T1000 (cell line): ENCODE measurements at places on chromosomes 4 and X.

DNA sequence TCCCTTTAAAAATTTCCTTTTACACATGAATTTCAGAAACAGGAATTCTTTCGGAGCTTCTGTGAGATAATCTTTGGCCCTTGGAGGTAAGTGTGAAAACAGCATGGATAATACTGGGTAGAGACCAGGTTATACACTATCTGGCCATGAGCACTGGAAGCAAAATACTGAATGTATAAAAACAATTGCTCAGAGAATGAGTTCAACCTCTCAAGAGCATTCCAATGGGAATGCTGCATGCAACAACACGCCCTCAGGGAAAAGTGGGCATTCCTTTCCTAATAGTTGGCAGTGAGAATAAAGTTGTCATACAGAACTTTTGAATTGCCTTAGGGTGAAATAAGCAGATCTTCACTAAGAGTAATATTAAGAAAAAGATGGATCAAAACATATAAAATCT lies 574.8 kb upstream of the DIPK2B start:
- peak; percentile 3 for DNase-seq

DNA sequence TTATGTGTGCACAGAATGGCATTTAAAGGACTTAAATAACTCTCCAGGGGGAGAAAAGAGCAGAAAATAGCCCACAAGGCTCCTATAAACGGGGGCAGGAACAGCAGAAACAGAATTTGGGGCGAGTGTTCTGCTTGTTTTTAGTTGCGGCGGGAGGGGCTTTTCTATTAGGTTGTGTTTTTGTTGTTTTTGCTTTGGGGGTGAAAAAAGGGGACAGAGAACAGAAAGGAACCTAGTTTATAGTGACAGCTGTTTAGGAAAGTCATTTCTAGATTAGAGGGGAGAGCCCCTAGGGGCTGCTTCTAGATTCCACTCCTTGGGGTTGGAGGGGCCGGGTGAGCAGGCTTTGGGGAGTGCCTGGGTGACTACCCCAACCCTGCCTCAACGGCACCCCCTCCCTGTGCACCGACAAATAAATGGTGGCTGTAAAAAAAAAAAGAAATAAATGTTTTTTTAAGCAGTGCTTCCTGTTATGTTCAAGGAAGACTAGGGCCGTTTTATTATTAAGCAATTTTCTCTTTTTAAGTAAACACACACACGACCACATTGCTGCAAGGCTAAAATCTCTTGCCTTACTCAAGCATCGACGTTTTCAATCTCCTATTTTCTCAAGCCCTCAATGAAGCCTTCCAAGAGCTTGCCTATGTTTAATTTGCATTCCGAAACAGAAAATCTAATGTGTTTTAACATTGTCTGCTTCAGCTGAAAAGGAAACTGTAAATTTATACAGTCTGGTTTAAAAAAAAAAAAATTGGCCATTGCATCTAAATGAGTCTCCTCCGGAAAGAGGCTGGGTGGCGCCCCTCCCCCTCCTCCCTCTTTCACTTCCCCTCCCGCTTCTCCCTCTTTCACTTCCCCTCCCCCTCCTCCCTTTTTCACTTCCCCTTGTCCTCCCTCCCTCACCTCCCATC lies 123.3 kb upstream of the TBL1X start:
- no peak for DNase-seq

DNA sequence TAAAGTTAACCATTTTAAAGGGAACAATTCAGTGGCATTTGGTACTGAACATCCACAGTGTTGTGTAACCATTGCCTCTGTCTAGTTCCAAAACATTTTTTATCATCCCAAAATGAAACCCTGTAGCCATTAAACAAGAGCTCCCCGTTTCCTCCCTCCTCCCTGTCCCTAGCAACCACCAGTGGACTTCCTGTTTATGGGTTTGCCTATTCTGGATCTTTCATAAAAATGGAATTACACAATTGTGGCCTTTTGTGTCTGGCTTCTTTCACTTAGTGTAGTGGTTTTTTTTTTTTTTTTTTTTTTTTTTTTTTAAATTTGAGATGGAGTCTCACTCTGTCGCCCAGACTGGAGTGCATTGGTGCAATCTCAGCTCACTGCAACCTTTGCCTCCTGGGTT lies 11.6 kb downstream of the RBMX2 start:
- DNase-seq = no peak

GRCh38 chr4:144582105-144582850 lies 63.7 kb upstream of the HHIP start:
- no peak for DNase-seq

DNA sequence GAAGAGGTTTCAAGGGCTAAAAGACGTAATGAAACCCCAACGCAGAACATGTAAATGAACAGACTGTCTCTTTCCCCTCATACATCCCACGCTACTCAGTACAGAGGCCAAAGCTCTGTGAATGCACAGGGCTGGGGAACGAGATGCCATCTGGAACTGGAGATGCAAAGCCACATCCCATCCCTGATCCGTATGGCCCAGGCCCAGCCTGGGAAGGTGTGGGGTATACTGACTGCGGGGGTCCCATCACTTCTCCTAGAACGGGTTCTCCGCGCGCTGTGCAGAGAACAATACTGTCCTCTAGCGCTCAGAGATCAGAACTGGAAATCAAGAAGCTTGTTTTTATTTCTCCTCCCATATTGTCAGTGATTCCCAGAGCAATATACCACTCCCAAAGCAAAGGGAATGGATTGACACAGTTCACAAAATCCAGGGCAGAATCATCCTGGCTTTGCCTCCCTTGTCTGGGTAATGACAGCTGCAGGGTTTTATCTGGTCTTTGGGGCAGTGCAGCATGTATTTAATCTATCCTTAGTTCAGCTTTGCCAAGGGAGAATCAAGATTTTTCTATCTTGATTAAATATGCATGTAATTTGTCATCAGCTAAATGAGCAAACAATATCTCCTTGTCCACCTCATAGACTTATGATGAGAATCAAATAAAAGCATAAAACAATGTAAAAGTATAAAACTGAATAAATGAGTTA lies 47.3 kb upstream of the TLR3 start:
- DNase-seq = no peak

GRCh38 chr4:177384856-177385397 lies 57.3 kb downstream of the AGA start:
- no peak for DNase-seq

DNA sequence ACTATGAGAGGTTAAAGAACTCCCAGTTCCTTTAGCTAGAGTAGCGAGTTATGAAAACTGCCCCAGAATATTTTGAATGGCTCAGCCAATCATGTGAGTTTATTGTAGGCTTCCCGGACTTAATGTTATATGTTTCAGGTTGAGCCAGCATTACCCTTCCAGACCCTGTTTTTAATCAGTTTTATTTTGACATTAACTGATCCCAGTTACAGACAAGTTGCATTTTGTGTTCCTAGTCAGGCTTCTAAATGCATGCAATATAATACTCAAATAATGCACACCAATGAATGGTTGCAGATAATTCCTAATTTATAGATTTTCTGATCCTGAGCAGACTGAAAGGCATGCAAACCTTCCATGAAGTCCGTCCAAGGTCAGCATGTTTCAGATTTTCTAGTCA lies 57.8 kb downstream of the EDNRA start:
- no peak for DNase-seq

DNA sequence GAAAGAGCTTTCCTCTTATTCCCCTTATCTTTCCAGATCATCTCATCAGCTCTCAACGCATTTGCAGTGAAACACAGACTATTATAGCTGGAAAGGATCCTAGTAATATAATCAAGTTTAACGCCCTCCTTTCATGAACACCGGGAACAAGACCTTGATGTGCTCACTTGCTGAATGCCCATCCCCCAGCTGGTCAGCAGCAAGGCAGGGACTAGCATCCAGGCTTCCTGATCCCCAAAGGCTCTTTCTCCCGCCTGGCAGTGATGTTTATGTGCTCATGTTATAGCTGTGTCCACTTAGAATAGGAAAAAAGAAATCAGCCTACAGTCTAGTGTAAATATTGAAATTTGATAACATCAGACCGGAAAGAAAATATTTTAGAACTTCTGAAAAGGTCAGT lies 24.6 kb downstream of the GPC4 start:
- no peak for DNase-seq

DNA sequence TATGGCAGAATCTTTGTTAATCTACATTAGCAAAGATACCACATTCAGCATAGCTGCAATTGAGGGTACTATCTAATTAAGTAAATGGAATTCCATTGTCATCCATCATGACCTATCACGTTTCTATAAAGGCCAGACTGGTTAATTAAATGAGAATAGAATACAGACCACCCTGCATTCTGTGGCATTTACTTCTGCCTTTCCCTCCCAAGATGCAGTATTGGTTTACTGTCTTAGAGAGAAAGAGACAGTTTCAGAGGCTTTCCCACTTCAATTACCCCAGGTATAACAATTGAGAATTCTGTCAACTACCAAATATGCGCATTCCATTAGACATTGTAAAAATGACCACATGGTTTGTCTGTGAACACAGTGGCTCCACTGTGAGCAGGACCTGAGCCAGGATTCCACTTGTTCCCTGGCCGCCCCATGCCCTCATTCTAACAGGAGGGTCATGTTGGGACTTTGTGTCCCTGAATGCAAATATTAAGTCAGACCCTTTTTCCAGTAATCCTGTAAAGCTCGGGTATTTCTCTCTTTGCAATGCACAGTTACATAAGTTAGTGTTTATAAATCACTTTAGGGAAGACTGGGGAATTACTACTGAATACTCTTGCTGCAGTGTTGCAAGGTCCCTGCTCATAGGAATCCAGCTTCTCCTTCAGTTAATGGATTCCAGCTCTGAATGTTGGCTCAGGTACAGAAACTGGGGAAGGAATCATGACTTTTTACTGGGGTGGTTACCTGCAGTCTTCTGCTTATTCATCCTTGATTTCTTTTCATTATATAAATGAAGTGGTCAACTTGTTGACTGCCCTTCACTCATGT lies 261.0 kb downstream of the PDGFC start:
- DNase-seq = no peak

DNA sequence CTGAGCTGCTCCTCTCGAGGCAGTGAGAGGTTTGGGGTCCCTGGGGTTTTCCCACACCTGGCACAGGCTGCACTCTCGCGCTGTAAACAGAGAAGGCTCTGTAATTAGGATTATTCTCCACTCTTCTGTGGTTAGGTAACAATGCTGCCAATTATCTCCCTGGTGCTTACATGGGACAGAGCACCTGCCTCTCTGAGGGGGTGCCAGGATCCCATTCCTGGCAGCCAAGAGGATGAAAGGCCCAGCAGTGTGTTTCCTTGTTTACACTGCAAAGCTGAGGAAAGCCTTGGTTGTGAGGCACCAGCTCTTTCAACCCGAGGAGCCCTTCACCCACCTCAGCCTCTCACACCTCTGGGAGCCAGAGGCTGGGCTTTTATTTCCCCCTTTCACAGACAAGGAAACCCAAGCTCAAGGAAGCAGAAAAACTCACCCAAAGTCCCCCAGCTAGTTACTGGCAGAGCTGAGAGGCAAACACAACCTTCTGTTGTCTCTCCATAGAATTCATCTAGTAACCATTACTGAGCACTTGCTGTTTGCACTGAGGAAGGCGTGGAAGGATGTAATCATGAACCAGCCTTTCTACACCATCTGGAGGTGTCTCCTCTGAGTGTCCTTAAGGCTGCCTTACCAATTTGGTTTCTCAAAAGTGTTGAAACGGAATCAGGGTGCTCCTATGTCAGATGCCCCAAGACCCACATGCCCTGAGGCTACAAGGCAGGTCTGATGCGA lies 39.7 kb upstream of the PROM1 start:
- DNase-seq = no peak

GRCh38 chr4:176380352-176381157 lies 60.8 kb downstream of the SPCS3 start:
- DNase-seq = no peak

DNA sequence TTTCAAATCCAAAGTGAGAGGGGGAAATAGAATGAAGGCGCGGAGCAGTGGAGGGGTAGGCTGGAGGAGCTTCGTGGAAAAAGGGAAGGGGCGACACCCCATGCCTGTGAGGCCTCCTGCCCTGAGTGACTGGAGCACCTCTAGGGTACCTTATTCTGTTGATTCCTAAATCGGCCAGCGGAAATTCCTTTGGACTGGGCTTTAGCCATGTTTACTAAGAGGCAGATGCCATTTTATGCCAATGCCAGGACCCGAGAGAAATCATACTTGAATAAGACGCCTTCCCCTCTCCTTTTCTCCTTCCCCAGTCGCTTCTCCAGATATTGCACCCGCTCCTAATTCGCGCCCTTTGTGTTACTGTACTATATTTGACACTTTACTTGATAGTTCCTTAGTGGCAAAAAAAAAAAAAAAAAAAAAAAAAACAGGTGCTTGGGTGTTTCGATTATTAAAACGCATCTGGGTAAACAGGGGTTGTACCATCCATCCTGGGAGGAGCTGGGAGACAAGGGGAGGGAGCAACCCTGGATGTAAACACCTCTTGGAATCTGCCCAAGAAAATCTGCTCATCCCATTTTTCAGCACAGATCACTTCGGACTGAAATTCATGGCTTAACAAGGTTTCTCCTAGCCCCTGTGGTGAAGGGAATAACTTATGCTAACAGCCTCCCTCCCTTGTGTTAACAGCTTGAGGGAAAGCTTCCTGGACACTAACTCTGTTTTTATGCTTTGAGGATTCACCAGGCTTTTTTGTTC lies 1.5 kb downstream of the BMP3 start:
- DNase-seq = no peak

DNA sequence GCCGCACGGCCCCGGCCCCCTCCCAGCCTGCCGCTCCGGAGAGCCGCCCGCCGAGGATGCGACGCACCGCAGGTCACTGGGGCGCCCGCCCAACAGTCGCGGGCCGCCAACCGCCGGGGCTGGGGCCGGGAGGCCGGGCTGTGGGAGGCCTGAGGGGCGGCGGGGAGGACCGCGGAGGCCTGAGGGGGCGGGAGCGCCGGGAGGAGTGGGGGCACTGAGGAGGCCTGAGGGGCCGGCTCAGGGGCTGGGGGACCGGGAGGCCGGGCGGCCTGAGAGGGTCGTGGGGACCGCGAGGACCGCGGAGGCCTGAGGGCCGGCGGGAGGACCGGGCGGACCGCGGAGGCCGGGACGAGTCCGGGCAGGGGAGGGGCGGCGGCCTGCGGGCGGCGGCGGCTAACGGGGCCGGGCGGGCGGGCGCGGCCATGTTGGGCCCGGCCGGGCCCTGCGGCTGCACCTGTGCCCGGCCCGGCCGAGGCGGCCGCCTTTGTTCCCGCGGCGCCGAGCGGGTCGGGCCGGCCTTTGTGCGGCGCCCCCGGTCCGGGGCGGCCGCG lies 353 bp downstream of the NSD2 start:
- no peak for DNase-seq

- DNase-seq = no peak
These were observed 226.9 kb downstream of the ARHGAP24 start for GRCh38 chr4:85701861-85702321.

DNA sequence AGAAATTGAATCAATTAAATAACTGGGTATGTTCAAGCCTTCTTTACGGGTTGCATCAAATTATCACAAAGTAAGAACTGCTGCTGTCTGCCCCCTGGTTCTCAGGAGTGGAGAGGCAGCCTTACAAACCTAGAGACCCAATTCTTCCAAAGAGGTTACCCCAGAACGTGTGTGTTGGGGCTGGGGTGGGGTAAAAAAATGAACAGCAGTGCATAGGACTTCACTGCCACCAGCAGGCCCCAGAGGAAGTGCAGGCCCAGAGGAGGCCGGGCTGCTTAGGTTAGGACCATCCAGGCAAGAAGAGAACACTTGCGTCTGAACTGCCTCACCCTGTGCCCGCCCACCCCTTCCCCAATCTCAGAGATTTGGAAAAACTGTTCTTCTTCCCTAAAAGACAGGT lies 1.5 kb upstream of the NWD2 start:
- no peak for DNase-seq

- peak; percentile 17 for DNase-seq
These were observed 226.6 kb downstream of the NSUN7 start for GRCh38 chr4:40976343-40976742.
